HAP-1 (cell line): ENCODE measurements at places on chromosomes 7 and 10.
A peak's percentile ranks its signal among the peaks of the same experiment; 100 is the strongest.

DNA sequence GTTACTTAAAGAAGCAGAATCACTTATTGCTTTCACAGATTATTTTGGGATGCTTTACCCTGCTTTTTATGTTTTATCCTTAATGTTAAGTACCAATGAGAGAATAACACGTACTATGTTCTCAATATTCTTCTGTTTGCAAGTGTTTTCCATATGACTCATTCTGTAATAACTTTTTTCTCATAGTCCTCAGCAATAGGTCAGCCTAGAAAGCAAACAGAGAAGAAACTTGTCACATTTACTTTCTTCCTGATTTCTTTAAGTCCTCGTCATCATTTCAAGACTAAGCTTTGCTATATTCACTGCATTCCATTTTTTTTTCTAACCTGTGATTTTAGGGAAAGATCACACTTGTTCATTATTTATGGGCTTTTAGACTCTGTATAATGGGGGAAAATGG is 6.8 kb upstream of the AGR2 start:
- DNase-seq, result no peak

DNA sequence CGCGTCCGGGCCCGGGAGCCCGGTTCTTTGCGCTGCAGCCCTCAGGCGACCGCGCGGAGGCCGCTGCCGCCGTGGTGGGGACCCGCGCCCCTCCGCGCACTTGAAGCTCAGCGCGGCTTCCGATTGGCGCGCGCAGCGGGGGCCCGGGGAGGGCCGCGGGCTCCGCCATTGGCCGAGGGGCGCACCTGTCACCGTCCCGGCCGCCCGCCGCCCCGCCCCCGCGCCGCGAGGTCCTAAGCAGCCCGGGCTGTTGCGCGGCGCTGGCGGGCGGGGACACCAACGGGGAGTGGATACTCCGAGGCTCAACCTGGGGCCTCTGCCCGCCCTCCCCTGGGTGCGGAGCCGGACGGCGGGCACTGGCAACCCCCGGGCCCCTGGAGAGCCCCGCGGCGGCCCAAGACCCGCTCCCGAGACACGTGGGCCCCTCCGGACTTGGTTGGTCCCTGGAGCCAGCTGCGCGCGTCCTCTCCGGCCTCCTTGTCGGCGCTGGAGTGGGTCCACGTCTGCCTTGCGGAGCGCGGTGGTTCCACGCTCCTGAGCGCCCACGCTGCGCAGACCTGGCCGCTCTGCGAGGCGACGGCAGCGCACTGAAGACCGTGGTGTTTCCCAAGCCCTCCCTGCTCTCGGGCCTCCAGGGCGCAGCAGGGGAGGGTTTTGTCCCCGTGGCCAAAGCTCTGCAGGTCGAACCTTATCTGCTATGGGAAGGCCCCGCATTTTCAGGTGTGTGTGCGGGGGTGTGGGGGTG is at the start of gene MNX1:
Gene MNX1, minus strand, starts transcription at position 76 of the 745 bp plus-strand sequence. CDS start 313 bp downstream, outside the sequence.
- peak; percentile 88 for DNase-seq

- no peak for DNase-seq
Observed at GRCh38 chr7:149884016-149884415, 10.2 kb downstream of the ATP6V0E2 start.

GRCh38 chr7:156073366-156074052 is 261.2 kb upstream of the SHH start:
- no peak for DNase-seq

DNA sequence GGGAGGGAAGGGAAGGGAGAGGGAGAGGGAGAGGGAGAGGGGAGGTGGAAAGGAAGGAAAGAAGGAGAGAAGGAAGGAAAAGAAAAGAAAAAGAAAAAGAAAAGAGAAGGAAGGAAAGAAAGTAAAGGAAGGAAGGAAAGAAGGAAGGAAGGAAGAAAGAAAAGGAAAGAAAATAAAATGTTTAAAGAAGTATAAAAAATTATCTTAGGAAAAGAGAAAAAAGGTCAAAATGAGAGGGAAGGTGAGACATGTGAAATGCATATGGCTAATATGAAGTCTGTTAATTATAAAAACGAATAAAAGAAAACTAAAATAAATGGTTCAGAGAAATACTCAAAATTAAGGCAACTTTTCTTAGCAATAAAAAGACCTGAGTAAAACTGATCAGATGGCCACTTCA is 46.1 kb upstream of the ANLN start:
- DNase-seq, result no peak

DNA sequence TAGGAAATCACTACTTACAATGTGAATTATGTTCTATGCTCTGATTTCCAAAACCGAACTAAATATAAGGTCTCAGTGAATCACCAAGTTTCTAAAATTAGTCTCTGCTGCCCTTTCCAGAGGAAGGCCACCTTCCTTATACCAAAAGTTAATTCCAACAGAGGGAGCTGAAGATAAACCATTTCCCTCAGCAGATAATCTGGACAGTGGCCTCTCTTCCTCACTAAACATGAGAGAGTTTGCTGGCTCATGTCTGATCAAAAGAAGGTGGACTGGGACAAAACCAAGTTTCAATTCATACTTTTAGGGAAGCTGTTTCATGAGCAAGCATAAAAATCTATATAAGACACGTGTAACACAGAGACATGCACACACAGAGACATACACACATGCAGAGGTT is 6.4 kb downstream of the FEZF1 start:
- DNase-seq, result no peak

- no peak for DNase-seq
Observed at GRCh38 chr10:34780818-34781380, 34.2 kb downstream of the PARD3 start.

DNA sequence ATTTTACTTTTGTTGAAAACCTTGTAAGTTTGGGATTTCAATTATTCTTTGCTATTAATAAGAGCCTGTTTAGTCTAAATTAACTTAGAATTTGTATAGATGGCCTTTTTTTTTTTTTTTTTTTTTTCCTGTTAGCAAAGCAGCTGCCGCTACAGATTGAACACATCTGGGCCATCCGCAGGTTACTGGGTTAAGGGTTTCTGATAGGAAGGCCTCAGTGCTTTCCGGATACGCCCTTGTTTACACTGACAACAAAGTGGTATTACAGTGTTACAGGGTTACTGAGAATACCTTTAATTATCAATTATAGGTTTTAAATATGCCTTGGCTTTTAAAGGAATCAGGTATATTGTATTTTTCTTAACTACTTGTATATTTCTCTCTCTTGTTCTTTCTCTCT is 76.8 kb downstream of the PTN start:
- DNase-seq, result no peak

DNA sequence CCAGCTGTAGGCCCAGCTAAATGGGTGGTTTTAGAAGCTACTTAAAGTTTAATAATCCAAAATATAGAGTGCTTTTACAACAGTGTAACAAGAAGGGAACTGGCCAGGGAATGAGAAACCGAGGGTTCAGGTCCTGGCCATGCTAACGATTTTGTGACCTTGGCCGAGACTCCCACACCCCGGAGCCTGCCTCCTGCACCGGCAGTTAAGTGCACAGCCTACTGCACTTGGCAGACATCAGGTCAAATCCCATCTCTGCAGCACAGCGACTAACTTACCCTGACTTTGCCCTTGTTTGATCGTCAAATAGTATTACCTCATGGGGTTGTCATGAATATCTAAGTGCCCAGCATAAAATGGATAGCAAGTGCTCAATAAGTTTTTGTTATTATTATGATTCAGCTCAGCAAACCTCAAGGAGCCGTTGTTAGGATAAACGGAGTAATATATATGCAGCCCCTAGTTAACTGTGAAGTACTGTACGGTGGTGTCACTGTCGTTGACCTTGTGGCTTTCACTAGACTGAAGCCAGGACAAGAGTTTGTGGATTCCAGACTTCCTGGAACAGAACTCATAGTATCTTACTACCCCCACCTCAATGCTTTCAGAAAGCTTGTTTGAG is 35.5 kb downstream of the LYZL1 start:
- no peak for DNase-seq
